ENCODE measurements at places on chromosomes 1 and 21.

GRCh38 chr21:33940881-33941245 is 25.3 kb upstream of the ATP5PO start:
- DNase-seq: no peak

GRCh38 chr1:33709783-33710718 is 153.8 kb upstream of the HMGB4 start:
- DNase-seq: no peak

DNA sequence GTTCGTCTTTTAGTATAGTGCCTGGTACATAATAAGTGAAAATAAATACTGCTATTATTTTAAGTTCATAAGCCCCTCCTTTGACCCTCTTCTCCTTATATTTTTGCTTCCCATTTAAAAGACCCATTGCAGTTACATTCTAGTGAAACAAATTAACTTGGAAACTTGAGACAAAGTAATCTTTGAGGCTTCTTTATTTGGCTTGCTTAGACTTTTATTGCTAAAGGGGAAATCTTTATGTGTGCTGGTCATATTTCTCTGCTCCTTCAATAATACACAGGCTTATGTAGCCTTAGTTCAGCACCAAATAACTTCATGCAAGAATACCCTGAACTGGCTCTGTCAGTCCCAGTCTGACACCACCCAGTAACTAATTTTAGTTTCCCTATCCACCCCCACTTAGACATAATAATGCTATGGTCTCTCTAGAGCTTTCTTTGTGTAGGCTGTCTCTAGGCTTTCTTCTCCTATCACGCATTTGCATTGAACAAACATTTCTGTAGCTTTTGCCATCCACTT is 257.8 kb downstream of the OMA1 start:
- no peak for DNase-seq

DNA sequence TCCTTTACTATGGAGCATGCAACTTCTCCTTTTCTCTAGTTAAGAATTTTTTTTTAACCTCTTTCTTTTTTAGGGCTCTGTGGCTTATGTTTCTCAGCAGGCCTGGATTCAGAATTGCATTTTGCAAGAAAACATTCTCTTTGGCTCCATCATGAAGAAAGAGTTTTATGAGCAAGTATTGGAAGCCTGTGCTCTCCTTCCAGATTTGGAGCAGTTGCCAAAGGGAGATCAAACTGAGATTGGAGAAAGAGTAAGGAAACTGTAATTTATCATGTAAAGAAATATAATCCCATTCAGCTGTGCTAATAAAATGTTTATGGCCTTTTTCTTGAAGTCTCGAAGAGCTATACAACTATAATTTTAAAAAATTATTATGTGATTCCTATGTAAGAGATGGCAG is 70.1 kb downstream of the HSPA13 start:
- DNase-seq: no peak

DNA sequence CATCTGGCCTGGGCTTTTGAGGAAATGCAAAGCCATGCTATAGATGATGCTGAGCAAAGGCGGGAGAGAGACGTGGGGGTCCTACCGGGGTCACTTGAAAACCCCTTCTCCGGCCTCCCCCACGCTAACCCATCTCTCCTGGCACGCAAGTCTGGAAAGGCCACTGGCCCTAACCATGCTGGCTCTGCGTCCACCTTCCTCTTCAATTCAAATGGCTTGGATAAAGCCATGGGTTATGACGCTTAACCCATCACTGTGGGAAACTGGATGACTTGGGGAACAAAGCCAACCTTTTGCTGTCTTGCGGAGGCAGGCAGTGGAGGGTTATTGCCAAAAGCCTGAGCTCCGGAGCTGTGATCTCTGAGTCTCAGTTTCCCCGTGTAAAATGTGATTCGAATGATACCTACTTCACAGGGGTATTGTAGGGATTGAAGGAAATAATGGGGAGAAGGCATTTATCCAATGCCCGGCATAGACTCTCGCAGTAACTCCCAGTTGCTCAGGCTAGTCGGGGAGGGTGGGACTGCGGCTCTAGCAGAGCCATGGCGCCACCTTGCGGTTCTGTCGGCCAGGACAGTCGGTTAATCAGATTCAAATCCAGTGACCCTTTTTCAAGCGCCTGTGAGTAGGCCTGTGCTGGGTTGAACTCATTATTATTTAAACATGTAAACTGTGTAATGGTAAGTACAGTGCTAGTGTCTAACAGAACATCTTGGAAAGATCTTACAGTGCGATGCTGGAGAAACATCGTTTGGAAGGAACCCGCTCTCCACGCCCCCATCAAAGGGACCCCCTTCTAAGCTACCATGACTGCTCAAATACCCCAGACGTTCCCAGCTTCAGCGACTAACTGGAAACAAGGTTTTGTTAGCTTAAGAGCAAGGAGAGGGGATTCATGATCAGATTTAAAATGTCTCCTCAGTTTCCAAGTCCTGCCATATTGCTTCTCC is 20.3 kb downstream of the NEK2 start:
- DNase-seq: peak; percentile 93

DNA sequence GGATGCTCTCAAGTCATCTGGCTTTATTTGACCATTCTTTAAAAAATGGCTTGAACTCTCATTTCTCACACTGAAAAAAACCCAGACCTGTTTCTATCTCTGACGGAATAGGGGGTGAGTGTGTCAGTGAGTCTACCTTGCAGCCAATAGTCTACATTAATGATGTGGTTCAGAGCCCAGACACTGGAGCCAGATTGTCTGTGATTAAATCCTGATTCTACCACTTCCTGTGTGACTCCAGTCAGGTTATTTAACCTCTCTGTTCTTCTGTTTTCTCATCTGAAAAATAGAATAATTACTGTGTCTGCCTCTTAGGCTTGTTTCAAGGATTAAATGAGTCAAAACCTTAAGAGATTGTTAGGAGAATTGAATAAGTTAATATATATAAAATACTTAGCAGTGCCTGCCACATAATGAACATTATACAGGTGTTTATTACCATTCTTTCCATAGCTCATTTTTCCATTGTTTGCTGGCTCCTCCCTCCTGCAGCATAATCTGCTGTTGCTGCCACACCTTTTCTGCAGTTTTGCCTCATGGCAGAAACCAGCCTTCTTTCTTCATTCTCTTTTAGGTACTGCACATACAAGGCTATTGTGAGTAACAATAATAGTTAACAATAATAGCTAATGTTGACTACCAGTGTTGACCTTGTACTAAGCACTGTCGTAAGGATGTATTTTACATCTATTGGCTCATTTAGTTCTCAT is 157.6 kb upstream of the IVNS1ABP start:
- no peak for DNase-seq
